ENCODE measurements at places on chromosomes 1 and 21. TPM values are rescaled to one million over a fixed set of nuclear protein-coding genes. Genes with fewer than 3 reads are reported as not detected.

Gene RAB4A
- total RNA-seq, result 40.4 TPM

Gene OR10Z1
- total RNA-seq, result not detected

Gene EPHA2
- total RNA-seq, result not detected

Gene SLFNL1
- total RNA-seq, result 0.40 TPM

Gene DMBX1
- not detected for total RNA-seq

Gene ACTN2
- not detected for total RNA-seq

Gene NASP
- total RNA-seq, result 233 TPM

Gene TAL1
- total RNA-seq, result not detected

Gene NOS1AP
- not detected for total RNA-seq

Data from activated CD8-positive, alpha-beta T cell treated with anti-CD3 and anti-CD28 coated beads, Interleukin-2, amount 10 ng/mL, durations not matched to agents 7 days and 5 days (primary cell).